ENCODE measurements at places on chromosomes 12 and 14.

GRCh38 chr12:31650918-31651317, 8.6 kb upstream of the ETFBKMT start:
- no peak for DNase-seq

- DNase-seq = no peak
Measured at GRCh38 chr12:45582536-45582935, 147.0 kb upstream of the ARID2 start.

GRCh38 chr14:99698236-99698635, 14.1 kb downstream of the CYP46A1 start:
- DNase-seq = no peak

GRCh38 chr12:15979096-15980092, 68.3 kb downstream of the DERA start:
- peak; percentile 77 for DNase-seq

DNA sequence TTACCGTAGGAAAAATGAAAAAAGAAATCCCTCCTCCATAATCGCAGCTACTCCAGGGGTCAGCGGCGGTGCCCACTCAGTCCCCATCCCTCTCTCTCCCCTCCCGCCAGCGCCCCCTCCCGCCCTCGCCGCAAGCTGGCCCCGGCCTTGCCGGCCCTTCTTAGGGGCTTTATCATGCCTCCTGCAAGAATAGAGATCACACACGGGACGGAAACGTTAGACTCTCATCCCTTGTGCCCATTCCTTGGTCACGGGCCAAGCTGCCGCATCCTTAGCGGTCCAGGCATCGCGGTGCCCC, 692 bp upstream of the COX14 start:
- DNase-seq = no peak

DNA sequence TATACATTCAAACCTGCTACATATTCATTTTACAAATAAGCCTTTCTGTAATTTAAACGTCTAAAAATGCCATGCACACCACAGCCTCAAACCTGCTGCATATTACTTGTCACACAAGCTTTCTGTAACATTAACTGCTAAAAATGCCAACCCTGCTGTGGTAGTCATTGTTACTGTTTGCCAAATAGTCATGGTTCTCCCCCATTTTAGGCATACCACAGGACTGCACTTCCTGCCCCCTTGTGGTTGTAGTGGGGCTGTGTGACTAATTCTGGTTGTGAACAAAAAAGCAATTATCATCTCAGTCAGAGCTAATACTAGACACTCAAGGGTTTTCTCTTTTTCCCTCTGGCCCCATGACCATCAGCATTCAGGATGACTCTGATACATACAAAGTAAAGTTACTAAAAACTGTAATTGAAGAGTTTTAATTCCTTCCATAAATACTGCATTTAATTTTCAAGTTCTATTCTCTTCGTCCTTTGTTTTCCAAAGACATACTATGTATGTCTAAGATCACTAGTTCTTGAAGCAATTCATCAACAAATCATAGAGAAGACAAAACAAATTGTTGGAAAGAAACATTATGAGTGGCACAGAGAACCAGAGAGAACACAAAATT, 5.7 kb upstream of the SLC35F4 start:
- peak; percentile 63 for DNase-seq
